ENCODE measurements at places on chromosomes 3 and 15.

DNA sequence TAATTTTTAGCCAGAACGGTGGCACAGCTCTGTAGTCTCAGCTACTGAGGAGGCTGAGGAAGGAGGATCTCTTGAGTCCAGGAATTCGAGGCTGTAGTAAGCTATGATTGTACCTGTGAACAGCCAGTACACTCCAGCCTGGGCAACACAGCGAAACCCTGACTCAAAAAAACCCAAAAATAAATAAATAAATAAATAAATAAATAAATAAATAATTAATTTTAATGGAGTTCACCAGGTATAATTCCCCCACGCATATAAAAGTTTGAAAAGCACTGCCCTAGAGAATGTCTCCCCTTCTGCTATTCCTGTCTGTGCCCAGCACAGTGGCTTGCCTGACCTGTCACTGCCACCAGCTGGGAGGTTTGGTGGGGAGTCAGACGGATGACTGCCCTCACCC lies 4.2 kb upstream of the RLBP1 start:
- DNase-seq, result no peak

DNA sequence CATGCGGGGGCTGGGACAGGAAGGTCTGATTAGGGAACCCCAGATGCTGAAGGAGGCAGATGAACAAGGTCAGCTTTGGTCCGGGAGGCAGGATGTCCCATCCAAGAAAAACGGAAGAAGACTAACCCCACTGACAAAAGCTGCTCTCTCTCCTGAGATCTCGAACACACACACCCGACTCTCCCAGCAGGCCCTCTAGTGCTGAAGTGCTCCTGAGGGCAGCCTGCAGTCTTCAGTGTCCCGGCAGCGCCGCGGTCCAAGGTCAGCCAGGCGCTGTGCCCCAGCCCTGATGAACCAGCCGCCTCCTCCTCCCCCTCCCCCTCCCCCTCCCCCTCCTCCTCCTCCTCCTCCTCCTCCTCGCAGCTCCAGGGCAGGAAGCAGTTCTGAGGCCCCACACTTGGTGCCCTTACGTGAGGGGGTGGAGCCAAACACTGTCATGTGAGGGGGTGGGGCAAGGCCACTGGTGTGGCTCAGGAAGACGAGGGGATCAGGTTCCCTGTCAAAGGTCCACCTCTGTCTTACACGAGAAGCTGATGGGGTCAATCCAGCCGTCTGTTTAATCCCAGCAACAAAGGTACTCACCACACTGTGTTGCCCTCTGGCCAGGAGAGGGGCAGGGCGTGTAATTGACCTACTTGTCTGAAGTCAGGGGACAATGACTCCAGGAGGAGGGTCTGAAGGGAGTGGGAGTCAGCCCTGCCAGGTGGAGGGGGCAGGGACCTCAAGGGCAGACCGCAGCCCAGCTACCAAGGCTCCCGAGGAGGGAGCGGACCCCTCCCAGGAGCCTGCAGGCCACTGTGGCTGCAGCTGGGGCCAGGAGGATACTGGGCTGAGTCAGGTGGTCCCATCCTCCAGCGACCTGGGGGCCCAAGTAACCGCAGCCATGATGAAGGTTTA lies 34.3 kb downstream of the PRR23E start:
- DNase-seq, result no peak

GRCh38 chr3:144033863-144034262 lies 62.2 kb downstream of the DIPK2A start:
- DNase-seq, result no peak

- no peak for DNase-seq
These were observed 56.8 kb downstream of the PXYLP1 start for GRCh38 chr3:141288336-141288990.

DNA sequence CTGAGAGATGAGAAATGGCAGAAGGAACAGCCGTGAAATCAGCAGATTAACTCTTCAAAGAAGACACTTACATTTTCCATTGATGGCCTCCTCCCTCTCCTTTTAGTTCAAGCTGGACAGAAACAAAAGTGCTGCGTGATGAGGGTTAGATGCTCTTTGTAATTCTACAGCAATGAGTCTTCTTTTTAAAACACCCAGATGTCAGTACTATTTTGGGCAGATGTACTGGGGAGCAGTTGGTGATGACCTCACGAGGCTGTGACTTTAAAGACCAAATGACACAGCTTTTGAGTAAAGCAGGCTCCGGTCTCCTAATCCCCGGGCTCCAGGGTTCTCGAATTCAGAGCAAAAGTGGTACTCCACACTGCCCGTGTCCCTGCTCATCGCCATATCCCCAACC lies 198.2 kb downstream of the SLCO3A1 start:
- DNase-seq, result no peak

DNA sequence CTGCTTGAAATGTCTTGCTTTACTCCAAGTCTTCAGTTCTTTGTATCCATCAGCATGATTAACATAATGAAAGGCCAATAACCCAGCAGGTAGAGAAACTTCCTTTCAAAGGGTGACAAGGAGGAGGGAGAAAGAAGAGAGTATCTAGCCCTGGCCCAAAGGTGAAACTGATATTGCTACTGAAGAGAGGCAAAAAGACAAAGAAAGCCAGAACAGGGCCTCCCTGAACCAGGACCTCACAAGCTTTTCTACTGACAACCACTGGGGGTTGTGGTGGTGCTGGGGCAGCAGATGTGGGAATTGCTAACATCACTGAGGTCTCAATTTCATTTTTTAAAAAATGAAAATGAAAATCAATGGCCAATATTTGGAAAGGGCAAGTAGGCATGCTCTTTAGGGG lies 234.1 kb downstream of the RSL24D1 start:
- no peak for DNase-seq

- DNase-seq, result no peak
These were observed 54.5 kb upstream of the APEH start for GRCh38 chr3:49619649-49620048.

GRCh38 chr3:149101154-149101553 lies 14.8 kb upstream of the HLTF start:
- no peak for DNase-seq

DNA sequence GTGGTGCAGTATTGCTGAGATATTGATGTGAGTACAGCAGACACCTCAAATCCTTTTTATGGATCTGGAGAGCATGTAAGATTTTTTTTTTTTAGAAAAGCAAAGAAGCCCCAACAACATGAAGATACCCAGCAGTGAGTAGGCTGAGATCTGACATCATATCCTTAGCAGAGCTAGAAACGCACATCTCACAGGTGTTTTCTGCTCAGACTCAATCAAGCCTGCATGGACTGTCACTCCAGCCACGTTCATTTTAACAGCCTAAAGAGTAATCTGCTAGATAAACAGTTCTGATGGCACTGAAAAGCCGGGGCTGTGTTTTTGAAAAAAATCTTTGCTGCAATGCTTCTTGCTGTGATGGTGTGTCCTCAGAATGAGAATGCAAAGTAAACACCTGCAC lies 544.2 kb downstream of the FGF12 start:
- no peak for DNase-seq

- no peak for DNase-seq
These were observed 85.3 kb downstream of the MEIS2 start for GRCh38 chr15:37015035-37015434.

DNA sequence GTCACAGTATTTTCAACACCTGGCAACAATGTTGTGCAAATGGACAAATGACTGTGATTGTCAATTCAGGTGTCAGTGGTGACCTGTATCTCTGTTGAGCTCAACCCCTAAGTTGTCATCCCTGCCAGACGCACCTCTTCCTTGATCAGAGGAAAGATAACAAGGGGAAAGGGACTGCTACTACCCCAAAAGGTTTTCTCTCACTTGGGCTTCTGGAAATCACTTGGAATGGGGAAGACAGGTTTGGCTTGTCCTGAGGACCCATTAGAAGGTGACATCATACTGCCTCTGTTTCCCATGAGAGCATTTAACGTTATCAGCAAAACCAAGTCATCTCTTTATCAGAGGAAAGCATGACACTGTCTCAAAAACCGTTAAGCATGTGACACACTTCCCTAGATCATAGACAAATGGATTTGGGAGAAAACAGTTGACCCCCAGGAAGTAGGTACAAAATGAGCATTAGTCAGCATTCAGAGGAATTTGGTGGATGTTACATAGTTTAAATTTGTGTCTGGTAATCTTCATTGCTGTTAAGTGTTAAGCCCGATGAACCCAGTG lies 769.5 kb downstream of the GRM7 start:
- DNase-seq, result no peak

DNA sequence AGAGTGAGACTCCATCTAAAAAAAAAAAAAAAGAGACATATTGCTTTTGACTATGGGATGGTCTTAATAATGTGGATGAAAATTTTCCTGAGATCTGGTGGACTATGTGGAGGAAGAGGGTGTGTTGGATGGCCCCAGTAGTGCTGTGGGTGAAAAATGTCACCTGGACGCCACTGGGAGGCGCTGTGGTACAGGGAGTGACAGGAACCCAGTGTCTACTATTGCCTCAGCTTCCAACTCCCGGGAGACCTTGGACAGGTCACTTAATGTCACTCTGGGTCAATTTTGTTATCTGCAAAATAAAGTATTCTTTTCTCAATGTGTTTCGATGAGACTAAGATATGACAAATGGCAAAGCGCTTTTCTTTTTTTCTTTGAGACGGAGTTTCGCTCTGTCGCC lies 27.7 kb upstream of the DCP1A start:
- peak; percentile 14 for DNase-seq

GRCh38 chr3:8800016-8800415 lies 30.6 kb upstream of the OXTR start:
- DNase-seq, result no peak

GRCh38 chr3:72345237-72345878 lies 502.9 kb downstream of the SHQ1 start:
- no peak for DNase-seq

DNA sequence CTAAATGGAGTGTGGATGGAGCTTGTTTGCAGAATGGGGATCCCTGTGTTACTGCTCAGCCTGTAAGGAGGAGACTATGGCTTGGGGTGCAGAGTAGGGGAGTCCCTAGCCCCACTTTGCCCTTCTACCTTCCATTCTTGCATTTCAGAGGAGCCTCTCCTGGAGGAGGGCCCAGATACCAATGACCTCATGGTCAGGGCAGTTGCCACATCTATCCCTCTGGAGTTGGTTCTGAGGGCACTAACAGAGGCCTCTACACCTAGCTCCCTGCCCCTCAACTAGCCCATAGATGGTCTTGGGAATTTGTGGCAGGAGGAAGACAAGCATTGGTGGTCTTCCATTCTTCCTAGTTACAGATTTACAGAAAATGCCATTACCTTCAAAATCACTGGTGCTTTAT lies 6.1 kb downstream of the SKOR1 start:
- DNase-seq, result no peak

DNA sequence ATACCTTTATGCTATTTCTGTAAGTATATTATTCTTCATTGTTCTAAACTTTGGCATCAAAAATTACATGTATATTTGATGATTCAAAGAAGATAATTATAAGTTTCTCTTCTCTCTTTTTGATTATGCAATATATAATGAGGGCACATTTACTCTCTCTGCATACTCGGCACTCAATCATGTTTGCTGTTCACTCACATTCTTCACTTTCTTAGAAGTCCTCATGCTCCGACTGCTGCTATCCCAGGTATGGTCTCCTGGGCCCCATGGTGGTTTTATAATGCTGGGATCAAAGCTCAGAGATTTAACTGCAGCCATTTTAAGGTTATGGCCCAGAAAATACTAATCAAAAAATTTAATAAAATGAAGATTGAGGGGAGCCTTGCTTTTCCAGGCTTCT lies 529.7 kb upstream of the IL12A start:
- no peak for DNase-seq

DNA sequence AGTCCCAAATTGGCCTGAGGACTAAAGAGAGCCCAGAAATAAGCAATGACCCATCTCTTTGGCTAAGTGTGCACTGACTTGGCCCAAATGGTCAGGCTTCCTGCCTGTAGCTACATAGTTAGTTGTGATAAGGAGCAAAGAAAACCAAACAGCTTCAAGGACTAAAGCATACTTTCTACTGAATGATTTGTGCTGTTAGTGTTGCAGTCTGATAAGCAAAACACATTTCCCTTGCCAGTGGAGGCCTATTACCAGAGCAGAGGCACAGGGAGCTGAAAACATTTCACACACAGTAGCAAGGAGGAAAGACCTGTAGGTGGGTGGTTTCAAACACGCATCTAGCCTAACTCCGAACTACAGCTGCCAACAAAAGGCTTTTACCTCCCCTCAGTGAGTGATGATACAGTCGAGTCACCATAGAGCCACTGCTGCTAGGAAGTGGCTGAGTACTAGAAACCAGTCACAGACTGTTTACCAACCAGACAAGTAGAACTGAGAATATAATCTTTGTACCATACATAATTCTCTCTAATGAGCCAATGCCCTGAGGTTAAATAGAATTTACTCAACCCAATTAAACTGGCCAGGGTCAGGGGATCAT lies 222.3 kb upstream of the THBS1 start:
- DNase-seq, result no peak

GRCh38 chr3:124032311-124032880 lies 40.5 kb upstream of the ROPN1 start:
- peak; percentile 71 for DNase-seq

DNA sequence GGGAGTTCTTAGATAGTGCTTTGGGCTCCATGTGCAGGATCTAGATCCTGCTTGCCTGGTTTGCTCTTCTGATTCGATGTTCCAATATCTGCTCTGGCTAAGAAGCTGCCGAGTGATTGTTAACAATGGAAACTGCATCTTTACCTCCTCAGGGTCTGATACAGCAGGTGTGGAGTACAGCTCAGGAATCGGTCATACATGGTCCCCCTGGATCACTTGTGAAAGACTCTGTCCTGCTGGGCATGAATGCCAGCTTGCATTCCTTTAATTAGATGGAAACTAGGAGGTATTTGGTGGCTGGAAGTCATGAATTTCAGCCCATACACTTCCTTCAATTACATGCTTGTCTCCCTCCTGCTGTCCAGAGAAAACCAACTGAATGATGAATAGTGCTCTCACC lies 95.3 kb downstream of the CHRNA7 start:
- no peak for DNase-seq

DNA sequence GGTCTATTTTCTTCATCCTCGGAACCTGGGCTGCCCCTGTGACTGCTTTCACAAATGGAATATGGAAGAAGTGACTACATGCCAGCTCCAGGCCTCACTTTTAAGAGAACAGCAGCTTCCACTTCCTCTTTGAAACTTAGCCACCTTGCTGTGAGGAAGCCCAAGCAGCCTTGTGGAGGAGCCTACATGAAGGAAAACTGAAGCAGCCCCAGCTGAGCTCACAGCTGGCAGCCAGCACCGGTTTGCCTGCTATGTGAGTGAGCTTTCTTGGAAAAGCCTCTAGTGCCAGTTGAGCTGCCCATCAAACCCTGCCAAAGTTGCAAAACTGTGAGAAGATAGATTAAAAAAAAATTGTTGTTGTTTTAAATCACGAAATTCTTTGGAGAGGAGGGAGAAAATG lies 498.0 kb upstream of the PROK2 start:
- DNase-seq, result no peak

DNA sequence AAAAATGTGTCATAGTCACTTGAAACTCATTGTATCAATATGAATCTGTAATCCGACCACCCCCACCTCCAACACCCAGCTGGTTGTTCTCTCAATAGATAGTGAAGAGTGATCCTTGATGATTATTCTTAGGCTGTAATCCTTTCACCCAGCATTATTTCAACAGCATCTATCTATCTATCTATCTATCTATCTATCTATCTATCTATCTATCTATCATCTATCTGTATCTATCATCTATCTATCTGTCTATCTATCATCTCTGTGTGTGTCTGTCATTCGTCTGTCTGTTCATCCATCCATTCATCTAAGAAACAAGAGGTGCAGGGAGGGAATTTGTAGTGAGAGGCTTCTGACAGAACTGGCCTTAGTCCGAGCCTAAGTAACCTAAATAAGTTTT lies 78.7 kb upstream of the IGSF10 start:
- DNase-seq, result no peak

All from NCI-H187 (cell line).